HFF-Myc (cell line): ENCODE measurements at places on chromosomes 3 and 15.

GRCh38 chr3:145183261-145183660 lies 977.7 kb downstream of the PLOD2 start:
- DNase-seq = no peak

GRCh38 chr3:10602769-10603768 lies 97.7 kb upstream of the ATP2B2 start:
- DNase-seq = no peak

DNA sequence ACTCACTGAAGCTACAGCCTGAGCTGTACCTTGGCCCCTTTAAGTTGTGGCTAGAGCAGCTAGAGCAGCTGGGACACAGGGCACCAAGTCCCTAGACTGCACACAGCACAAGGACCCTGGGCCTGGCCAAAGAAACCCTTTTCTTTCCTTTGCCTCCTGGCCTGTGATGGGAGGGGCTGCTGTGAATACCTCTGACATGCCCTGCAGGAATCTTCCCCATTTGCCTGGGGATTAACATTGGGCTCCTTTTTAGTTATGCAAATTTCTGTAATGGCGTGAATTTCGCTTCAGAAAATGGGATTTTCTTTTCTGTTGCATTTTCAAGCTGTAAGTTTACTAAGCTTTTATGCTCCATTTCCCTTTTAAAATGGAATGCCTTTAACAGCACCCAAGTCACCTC lies 611.2 kb upstream of the ARPP21 start:
- no peak for DNase-seq

GRCh38 chr3:46928282-46928681 lies 48.3 kb downstream of the CCDC12 start:
- no peak for DNase-seq

GRCh38 chr15:70083418-70083817 lies 14.3 kb downstream of the TLE3 start:
- DNase-seq = no peak

GRCh38 chr3:18740631-18741583 lies 315.8 kb upstream of the SATB1 start:
- no peak for DNase-seq

GRCh38 chr3:184022323-184022722 lies 4.6 kb upstream of the ABCC5 start:
- no peak for DNase-seq

DNA sequence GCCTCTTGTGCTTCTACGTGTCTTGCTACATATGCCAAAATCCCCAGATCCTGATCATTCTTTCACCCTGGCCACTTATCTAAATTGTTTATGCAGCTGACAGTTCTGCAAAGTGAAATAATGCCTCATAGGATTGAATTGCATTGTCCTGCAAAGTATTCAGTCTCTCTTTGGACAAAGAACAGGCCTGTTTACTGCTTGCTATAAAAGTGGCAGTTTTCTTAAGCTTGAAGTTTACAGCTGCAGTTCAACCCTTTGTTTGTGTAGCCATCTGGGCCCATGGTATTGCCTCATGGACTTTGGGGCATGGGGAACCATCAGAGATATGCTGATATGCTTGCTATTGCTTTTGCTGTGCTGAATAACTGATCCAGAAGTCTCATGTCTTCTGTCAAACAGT lies 523.2 kb downstream of the OTOL1 start:
- DNase-seq = no peak

DNA sequence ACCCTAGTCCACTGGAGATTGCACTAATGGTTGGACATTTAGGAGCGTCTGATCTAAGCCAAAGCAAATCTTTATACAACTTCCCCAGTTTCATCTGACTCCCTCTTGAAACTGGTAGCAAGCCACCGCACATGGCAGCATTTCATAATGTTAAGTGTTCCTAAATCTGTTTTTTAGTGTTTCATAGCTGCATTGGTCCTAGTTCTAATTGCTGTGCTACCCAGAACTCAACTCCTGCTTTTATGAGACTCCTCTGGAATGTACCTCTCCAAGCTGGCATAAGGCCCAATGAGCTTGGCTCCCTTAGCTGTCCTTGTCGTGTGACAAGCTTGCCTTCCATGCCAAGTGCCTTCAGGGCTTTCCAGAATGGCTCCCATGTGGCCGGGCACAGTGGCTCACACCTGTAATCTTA lies 65.3 kb upstream of the FLNB start:
- no peak for DNase-seq

- DNase-seq = no peak
Measured at GRCh38 chr3:146813496-146813895, 208.3 kb upstream of the PLSCR5 start.

GRCh38 chr3:129409541-129409940 lies 18.9 kb downstream of the EFCAB12 start:
- DNase-seq = no peak

GRCh38 chr3:150870406-150870805 lies 34.8 kb downstream of the MINDY4B start:
- no peak for DNase-seq

DNA sequence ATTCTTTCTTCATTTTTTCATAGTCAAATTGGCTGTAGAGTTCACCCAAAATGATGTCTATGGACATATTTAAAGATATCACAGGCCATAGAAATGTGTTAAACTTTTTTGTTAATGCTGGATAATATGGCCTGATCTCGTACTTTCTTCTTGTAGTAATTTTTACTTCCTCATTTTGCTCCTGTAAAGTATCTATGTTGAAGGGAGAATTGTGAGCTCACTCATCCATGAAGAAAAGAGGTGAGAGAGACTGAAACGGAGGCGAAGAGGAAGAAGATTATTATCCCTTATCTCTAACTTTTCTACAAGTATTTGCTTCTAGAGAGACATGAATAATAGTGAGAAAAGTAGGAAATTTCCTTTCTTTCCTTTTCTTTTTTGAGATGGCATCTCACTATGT lies 613.8 kb upstream of the TBL1XR1 start:
- no peak for DNase-seq

DNA sequence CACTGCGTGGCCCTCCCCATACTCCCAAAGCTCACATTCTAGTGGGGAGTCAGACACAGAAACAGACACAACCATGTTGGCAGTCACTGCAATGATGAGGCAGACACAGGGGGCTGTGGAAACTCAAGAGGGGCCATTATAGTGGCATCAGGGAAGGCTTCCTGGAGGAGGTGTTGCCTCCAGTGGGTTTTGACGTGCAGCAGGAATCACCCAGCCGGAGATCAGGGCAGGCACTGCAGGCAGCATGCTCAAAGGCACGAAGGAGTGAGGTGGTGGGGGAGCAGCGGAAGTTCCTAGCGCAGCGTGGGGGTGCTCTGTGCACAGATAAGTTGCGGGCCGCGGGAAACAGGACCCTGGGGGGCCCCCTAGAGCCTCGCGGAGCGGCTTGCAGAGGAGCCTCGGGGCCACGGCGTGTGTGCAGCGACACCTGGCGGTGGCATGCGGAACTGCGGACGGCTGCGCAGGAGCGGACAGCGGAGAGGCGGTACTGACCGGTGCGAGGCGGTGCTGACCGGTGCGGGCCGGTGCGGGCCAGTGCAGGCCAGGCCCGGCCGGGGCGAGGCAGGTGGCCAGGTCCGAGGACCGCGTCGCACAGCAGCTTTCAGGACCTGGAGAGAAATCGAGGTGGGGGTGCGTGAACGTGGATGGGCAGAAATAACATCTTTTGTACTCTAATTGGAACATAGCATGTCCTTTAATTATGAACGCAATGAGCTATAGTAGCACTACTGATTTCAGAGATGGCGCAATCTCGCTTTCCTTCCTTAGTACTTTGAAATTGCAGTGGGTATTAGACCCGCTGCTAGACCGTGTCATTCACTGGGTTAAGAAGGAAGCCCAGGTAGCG lies 101.5 kb downstream of the FBLN2 start:
- peak; percentile 33 for DNase-seq

DNA sequence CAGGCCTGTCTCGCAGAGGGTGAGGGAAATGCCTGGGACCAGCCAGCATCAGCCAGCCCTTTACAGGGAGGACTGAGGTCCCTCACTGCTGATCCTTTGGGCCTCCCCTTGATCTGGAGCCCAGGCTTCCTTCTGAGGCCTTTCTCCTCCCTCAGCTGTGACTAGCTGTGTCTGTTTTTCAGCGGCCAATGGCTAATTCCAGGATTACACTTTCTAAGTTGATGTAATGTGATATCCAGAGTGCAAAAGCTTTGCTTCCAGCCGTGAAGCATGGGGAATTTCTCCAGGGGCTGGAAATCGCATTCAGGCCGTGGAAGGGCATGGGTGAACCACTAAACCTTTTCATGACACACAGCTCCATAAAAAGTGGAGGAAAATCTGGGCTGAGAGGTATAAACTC lies 157.6 kb downstream of the SHQ1 start:
- no peak for DNase-seq

DNA sequence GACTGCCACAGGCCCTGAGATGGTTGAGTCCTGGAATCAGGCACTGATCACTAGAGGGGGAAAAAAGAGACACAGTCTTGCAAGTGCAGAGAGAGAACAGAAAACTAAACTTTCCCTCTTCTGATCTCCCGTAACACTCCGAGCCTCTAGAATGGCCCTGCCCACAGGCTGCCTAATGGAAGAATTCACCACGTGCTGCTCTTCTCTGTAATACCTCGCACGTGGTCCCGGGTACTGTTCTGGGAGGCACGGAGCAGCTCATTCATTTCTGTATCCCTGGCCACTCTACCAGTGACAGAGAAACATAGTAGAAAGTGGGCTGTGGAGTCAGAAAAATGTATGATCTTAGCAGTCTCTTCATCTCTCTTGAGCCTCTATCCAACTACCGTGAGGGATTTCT lies 30.4 kb downstream of the VGLL4 start:
- DNase-seq = no peak

DNA sequence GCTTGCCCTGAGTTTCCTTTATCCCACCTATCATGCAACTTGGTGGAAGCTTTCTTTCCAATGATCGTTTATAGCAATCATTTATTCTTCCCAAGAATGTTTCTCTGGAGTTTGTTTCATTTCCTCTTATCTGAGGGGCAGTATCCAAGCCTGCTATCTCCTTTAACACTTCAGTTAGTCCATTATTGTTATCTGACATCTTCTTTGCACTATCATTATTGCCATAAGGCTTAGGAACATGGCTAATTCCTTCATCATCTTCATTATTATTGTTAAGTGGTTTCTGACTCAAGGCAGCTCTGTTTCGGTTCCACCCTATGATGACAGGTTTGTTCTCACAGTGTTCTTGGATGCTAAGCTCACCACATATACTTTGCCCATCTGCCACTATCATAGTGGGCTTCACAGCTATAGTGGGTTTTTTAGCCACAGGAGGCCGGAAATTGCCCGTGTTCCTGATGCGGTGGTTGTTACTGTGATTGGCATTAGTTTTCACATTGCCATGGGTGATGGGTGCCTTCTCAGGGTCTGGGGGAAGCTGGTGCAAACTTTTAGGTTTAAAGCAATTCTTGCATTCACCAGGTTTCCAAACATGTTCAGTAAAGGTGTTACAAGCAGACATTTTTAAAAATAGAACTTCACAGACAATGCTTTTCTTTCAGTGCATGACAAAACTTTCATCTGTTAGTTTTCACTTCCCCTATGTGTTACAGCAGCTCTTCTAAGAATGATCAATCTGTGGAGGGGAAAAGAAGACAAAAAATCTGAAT lies 110.6 kb upstream of the TSPAN3 start:
- DNase-seq = no peak

GRCh38 chr15:41848631-41849030 lies 10.0 kb downstream of the PLA2G4B start:
- no peak for DNase-seq

DNA sequence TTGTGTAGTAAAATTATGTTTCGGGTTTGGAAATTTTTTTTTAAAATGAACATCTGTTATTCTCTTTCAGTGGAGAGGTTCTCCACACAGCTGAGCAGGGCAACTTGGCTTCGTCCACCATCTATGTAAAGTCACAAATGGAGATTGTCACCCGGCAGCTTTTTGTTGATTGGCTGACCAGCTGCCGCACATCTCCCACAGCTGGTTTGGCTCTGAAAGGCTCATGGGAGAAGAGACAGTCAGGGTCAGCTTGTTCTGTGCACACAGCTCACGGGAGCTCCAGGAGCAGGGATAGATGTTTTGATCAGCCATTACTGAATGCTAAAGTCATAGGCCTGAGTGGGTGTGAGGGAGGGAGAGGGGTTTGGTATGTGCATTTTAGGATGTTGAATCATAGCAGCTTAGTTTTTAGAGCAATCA lies 12.9 kb upstream of the CCDC80 start:
- DNase-seq = no peak

GRCh38 chr3:9779721-9780457 lies 10.1 kb upstream of the CAMK1 start:
- DNase-seq = no peak

DNA sequence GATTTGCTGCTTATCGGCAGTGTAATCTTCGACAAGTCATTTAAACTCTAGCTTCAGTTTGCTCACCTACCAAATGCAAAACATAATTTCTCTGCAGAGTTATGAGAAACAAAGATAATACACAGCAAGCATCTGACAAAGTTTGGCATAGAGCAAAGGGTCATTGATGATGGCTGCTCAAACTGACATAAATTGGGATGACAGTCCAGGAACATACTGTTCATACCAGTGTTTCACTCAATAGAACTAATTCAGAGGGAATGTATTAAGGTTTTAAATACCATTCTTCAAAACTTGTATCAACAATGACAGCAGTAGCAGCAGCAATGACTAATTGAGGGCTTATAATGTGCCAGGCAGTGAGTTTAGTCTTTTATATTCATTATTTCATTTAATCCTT lies 137.6 kb downstream of the SPATA16 start:
- DNase-seq = no peak

- DNase-seq = no peak
Measured at GRCh38 chr3:102447272-102447671, 12.5 kb downstream of the ZPLD1 start.

- DNase-seq = no peak
Measured at GRCh38 chr15:31563001-31563400, 236.4 kb downstream of the KLF13 start.

DNA sequence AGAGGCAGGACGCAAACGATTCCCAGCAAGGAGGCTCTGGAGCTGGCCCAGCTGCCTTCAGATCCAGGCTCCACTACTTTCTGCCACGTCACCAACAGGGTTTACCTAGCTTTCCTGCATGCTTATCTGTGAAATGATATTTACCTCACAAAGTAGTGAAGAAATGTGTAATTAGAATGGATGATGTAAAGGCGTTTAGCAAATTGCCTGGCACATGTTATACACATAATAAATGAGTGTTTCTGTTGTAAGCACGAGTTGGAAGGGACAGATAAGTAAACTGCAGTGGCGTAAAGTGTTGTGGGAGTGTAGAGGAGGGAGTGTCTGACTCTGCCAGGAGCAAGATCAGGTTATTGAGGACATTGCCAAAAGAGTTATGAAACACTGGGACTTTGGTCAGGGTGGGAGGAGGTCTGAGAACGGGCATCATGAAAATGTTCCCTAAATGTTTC lies 3.5 kb upstream of the CHAC1 start:
- DNase-seq = no peak

- DNase-seq = no peak
Measured at GRCh38 chr15:39215015-39215414, 365.9 kb upstream of the THBS1 start.

DNA sequence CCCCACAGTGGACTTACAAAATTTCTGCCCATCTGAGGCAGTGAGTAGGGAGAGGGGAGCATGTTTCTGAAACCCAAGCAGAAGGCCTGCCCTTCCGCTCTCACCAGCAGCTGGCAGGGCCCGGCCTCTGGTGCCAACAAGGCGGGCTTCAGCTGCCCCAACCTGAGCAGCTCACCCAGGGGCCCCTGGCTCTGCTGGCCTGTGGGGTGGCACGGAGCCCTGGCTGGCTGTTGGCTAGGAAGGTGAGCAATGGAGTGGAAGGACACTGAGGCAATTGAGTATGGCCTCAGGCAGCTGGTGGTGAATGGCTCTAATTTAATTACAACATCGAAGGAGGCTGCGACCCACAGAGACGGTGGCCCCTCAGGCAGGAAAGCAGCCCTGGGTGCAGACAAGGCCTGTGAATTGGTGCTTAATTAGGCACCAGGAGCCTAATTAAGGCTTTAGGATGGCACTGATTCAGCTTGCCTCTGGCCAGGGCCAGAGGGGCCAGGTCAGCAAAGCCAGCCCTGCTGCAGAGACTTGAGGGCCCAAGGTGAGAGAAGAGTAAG lies 60.9 kb downstream of the ST8SIA2 start:
- DNase-seq = no peak
